ENCODE measurements at places on chromosomes 6 and 20.
A peak's percentile ranks its signal among the peaks of the same experiment; 100 is the strongest.

- no peak for DNase-seq
Observed at GRCh38 chr6:148221196-148221979, 121.2 kb upstream of the SASH1 start.

- DNase-seq: no peak
Observed at GRCh38 chr6:25769983-25770382, 15.4 kb downstream of the SLC17A4 start.

DNA sequence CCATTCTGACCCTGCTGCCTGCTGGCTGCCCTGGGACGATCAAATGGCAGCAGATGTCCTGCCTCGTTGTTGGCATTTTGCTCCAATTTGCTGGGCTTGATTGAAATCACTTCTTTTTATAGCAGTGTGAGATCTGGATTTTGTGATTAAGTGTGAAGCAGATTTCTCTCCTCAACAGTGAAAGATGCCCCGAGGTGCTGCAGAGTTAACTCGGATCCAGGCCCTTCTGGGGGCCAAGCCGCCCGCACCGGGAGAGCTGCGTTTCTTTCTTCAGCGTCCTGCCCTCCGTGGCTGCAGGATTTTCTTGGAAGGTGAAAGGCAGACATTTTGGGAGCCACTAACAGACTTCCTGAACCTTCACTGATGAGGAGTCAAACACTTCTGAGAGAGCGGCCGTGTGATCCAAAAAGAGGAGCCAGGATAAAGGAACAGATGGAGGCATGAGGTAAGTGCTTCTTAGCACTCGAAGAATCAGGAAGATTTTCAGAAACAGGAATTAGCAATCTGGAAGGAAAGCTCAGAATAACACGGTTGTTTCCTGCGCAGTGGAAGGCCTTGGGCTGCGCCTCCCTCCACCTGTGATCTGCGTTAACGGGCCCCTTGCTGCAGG, 139.5 kb upstream of the AFDN start:
- DNase-seq: no peak

GRCh38 chr20:48751871-48752270, 75.9 kb downstream of the PREX1 start:
- no peak for DNase-seq

GRCh38 chr6:107667790-107668189, 156.3 kb downstream of the SCML4 start:
- DNase-seq: no peak

DNA sequence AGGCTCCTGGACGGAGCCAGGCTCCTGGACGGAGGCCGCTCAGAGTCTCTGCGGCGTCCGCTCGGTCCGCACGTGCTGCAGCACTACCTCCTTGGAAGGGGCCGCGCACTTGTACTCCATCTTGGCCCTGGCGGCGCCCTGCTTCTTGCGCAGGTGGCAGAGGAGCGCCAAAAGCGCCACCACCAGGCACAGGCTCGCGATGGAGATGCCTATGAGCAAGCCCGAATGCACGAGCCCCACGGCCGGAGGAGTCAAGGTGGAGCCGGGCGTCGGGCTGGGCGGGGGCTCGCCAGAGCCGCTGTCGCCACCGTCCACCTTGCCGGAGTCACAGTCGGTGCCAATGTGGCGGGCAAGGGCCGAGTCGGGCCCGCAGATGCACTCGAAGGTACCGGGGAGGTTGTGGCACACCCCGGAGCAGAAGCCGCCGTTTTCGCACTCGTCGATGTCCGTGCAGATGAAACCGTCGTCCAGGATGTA, 1.7 kb downstream of the THBD start:
- no peak for DNase-seq

DNA sequence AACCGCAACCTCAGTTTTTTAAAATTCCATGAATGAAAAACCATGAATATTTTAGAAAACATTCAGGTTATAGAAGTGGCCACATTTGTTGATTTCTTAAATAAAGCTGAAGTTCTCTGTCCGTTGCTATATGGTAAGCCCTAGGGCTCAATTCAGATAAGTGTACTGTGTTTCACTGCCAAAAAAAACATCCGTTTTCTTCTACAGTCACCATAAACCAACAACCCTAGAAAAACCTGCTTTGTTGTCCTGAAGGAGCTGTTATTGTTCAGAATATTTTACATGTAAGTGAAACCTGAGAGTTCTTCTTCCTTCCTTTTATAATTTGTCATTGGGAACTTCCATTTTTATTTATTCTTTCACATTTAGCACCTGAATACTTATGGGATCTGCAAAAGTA, 274.1 kb downstream of the TFAP2A start:
- no peak for DNase-seq

GRCh38 chr20:51428401-51429143, 113.9 kb downstream of the NFATC2 start:
- no peak for DNase-seq

- no peak for DNase-seq
Observed at GRCh38 chr6:79941489-79942151, 5.7 kb downstream of the ELOVL4 start.

GRCh38 chr6:14625173-14625895, 507.8 kb downstream of the CD83 start:
- DNase-seq: no peak

GRCh38 chr6:130322673-130323268, 43.0 kb upstream of the TMEM200A start:
- peak; percentile 66 for DNase-seq

GRCh38 chr6:137827977-137828810, 38.9 kb upstream of the TNFAIP3 start:
- peak; percentile 4 for DNase-seq

DNA sequence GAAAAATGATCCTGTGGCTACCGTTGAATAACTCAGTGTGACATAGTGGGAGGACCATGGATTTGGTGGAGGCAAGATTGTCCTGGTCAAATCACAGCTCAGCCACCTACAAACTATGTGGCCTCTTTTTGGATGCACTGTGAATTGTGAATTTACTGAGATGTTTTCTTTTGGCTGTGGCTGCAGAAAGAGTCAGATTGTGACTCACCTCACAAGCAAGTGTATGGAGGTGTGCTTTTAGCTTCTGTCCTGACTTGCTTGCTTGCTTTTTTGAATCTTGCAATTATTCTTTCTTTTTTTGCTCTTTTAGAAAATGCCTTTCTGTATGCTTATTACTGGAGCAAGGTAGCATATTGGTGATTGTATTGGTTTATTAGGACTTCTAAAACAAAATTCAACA, 122.9 kb upstream of the FOXO3 start:
- DNase-seq: no peak

GRCh38 chr20:63957004-63957689, 931 bp upstream of the UCKL1 start:
- DNase-seq: peak; percentile 84

GRCh38 chr6:33672808-33673207, 38.7 kb downstream of the UQCC2 start:
- no peak for DNase-seq

- DNase-seq: no peak
Observed at GRCh38 chr6:30857549-30857948, 26.8 kb upstream of the DDR1 start.

- no peak for DNase-seq
Observed at GRCh38 chr6:97958134-97958533, 675.1 kb upstream of the MMS22L start.

GRCh38 chr6:144886682-144887081, 601.5 kb downstream of the UTRN start:
- no peak for DNase-seq

DNA sequence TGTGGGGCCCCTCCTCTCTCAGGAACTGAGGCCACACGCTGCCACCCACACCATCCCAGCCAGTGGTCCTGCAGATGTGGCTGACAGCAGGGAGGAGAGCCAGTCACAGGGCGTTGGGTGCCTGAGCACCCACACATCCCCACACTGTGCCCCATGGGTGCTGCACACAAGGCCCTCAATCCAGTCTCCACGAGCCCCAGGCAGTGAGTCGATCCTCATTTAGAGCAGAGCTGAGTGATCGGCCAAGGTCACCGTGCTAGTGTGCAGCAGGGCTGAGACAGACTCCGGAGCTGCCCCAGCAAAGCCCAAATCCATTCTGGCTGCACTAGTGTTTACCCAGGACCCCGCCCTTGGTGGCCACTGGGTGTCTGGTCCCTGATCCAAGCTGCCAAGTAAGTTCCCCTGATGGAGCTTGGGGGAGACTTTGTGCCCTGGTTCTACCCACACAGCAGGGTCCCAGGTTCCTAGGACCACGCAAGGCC, 9.0 kb downstream of the C20orf203 start:
- DNase-seq: no peak

DNA sequence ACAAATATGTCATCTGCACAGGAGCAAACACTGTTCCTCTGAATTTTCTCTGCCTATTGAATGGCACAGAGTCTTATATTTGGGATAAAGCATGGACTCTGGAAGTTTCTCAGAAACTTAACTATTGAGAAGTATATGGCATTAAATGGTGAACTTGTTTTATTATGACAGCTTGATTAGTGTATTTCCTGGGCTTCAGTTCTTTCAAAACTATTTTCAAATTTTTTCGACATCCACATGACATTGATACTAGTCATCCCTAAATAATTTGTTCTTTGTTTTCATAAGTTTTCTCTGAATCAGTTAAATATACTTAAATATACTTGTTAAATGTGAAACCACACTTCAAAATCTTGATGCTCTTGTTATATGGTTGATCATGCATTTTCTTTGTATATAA, 144.0 kb upstream of the TSHZ2 start:
- no peak for DNase-seq

- DNase-seq: no peak
Observed at GRCh38 chr6:5335020-5335419, 73.7 kb downstream of the FARS2 start.

DNA sequence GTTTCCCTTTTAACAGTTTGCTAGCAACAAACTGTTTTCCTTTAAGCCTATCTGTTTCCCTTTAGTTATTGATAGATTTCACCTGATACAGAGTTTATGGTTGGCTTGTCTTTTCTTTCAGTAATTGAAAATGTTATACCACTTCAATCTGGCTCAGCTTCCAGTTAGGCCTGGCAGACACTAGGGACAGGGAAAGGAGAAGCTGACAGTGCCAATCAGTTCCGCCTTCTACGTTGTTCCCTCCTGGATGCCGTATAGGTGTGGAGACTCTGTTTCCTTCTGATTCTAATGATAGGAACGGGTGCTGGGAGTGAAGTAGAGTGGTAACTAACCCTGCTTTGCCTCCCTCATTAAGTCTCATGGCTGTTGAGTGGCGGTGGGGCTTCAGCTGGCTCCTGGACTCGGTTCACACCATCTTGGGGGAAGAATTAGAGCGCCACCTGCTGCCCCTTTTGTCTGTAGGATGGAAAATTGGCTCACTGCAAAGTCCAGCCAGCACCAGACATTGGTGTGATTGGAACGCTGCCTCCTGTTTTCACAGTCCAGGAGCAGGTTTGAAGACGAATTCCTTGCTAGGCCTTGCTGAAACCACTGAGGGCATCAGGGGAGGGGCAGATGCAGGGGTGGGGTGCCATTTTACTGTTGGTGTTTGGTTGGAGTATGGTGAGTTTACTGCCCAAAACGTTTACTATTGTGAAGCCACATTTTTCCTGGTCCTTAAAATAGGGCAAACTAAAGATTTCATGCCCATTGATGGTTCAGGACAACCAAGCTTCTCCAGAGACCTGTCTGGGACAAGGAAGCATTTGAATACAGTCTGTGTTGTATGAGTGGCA, 1729.5 kb downstream of the GRIK2 start:
- DNase-seq: no peak

GRCh38 chr20:57871237-57871632, 161.4 kb upstream of the PMEPA1 start:
- DNase-seq: no peak

DNA sequence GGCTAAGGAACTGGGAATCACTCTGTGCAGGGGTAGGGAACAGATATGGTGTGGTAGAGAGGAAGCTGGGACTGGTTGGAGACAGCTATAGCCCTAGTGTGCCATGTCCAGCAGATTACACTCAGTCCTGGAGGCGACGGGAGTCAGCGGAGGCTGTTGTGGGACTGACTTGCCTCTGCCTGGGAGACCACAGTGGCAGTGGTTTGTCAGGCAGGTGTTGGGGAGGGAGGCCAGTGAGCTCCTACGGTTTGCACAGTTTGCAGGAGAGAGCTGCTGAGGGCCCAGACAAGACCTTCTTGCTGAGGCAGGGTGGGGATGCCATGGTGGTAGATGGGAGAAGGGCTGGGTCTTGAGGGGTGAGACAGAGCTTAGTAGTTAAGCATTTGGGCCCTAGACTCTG, 4.9 kb downstream of the PLCG1 start:
- DNase-seq: peak; percentile 29

DNA sequence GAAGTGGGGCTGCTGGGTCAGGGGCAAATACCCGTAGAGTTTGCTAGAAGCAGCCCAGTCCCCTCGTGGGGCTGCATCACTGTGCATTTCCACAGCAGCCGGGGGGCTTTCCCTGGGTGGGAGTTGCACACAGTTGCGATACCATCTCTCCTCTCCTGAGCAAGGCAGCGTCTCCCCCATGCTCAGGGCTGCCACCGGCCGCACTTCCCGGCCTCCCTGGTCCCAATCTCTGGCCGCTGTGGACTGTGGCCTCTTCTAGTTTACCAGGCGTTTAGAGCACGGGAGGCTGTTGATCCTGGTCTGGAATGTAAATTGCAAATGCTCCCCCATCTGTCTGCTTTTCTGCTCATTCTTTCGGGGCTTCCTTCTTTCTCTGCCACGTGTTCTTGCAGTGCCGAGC, 31.1 kb downstream of the OSBPL2 start:
- no peak for DNase-seq

- DNase-seq: no peak
Observed at GRCh38 chr6:46815130-46815529, 21.9 kb downstream of the MEP1A start.

DNA sequence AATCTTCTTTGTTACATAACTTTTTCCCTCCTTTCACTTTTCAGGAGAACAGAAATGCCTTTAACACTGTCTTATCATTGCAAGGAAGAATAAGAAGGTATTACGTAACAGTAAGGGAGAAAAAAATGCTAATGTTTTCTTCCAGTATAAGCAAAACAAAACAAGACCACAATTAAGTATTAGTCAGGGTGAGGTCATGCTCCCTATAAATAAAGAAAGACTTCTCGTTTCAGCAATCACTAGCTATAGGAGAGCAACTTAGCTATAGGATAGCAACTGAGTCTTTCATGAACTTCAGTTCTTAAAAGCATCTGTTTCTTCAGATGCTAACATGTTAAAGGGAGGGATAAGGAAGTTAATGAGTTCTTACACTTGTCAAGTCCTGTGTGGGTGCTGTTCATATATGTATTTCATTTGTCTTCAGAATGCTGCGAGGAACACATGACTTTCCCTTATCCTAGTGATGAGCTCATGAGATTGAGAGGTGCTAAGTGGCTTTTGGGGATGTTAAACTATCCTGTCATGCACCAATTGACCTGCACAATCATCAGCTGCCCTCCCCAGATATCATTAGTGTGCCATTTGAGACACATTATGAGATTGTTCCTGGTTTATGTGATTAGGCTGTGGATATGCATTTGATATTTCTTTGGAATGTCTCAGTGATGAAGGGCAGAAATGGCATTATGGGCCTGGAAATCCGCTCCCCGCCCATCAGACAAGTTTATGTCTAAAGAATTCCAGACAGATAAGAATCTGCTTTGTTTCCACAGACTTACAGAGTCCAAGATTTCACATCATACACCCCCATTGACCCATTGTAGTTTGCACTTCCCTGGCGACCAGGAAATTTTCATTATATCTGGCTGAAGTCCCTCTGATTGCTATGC, 37.5 kb downstream of the LAMA4 start:
- DNase-seq: no peak

GRCh38 chr6:16929809-16930208, 168.5 kb upstream of the ATXN1 start:
- no peak for DNase-seq

- peak; percentile 55 for DNase-seq
Observed at GRCh38 chr6:136647363-136647852, 97.2 kb upstream of the MAP7 start.

- DNase-seq: no peak
Observed at GRCh38 chr20:63452341-63452740, 20.1 kb downstream of the KCNQ2 start.

All from CD4-positive, alpha-beta T cell treated with Interleukin-6 for 4 hours (primary cell).